Stimulated activated CD8-positive, alpha-beta memory T cell treated with anti-CD3 and anti-CD28 coated beads, Interleukin-2, amount 100 ng/mL, for 1 hour (primary cell): ENCODE measurements at places on chromosomes 16 and 17.

GRCh38 chr16:75320435-75320834, 69.0 kb upstream of the BCAR1 start:
- no peak for DNase-seq

DNA sequence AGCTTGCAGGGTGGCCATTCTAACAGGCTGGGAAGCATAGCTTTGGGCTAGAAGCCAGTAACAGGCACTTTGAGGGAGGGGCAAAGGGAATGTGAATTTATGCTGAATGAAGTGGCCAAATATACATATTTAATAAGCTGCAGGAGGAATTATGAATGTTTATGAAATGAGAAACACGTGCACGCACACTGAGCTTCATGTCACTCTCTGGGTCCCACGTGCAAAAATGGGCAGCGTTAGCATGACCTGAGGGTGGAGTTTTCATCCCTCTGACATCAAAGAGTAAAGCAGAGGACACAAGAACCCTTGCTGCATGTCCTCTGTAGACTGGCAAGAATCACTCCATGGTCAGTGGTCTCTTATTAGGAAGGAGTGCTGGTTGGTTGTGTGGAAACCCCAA, 337.0 kb downstream of the UTP18 start:
- DNase-seq: no peak

DNA sequence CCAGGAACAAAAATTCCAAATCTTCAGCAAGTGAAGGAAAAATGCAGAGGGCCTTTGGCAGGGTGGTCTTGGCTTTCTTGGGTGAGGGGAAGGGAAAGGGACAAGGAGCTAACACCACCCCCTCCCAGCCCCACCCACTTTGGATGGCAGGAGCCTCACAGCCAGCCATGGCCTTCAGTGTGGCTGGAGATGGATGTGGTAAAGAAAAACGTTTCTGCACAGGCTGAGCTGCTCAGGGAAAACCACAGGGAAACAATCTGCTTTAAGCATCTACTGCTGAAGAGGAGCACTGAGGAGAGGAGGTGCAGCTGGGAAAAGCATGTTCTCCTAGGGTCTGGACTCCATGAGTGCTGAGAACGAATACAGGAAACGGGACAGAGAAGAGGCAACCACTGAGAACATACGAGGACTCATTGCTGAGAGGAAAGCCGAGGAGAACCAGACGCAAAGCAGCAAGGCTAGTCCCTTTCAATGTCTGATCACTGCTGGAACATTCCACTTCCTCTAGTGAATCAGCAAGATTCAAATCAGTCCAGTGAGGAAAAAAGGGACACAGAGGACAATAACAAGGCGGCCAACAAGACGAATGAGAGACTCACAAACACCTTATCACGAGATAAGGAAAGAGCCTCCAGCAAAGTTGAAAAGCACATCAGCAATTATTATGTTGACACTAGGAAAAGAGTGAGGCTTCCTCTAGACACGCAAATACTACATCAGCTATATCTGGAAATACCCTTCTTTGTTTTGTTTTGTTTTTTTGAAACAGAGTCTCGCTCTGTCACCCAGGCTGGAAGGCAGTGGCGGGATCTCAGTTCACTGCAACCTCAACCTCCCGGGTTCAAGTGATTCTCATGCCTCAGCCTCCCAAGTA, 41.7 kb downstream of the ZZEF1 start:
- DNase-seq: no peak

DNA sequence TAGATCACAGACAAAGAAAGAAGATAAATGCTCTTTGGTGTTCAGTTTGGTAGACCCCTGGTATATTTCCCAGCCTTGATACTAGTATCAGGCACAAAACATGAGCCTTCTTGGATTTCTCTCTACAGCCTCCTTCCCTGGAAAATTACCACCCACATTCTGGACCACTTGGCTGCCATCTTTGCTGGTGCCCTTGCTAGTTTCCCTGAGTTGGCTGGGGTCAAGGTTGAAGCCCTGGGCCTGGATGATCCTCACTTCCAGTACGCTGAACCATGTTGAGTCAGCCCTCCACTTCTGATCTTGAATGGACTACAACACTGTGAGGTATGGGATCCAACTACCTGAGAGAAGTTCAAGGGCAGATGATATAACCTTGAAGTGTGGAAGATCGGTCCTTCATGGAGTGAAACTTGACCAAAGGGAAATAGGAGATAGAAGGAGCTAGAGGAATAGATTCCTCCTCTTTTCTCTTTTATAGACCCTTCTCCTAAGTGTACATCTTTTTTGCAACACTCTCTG, 501.4 kb downstream of the TMEM114 start:
- DNase-seq: no peak

DNA sequence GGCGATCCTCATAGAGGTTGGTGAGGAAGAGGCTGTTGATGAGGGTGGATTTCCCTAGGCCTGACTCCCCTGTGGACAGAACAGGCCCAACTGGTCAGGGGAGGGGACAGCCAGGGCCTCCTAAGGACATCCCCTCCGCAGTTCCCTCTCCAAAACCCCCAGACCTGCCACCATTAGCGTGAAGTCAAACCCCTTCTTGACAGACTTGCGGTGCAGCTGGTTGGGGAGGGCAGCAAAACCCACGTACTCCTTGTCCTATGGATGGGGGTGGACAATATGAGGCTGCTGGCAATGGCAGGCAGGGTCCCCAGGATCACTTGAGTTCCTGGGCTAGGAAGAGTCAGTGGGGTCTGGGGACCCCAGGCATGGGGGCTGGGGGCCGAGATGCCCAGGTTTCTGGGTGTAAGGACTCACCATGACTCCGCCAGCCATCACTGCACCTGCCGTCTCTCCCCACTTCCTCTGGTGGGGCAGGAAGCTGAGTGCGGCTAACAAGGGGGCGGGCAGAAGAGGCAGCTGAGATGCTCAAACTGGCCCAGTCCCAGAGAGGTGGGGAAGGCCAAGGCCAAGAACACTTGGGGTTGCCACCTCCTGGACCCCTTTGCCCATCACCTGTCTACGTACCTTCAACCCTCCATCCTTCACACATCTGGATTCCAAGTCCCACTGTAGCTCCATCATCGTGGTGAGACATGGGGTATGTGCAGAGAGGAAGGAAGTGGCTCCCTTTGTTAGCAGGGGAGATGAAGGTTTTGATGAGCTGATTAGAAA, at the start of gene SEPTIN1:
SEPTIN1 (minus strand) TSS at position 451 of the 771 bp plus-strand sequence; CDS start at position 432, 19 bp downstream.
- DNase-seq: peak; percentile 47
